Lower lobe of right lung (tissue), 2 donors: ENCODE measurements at places on chromosomes 6 and 20.

DNA sequence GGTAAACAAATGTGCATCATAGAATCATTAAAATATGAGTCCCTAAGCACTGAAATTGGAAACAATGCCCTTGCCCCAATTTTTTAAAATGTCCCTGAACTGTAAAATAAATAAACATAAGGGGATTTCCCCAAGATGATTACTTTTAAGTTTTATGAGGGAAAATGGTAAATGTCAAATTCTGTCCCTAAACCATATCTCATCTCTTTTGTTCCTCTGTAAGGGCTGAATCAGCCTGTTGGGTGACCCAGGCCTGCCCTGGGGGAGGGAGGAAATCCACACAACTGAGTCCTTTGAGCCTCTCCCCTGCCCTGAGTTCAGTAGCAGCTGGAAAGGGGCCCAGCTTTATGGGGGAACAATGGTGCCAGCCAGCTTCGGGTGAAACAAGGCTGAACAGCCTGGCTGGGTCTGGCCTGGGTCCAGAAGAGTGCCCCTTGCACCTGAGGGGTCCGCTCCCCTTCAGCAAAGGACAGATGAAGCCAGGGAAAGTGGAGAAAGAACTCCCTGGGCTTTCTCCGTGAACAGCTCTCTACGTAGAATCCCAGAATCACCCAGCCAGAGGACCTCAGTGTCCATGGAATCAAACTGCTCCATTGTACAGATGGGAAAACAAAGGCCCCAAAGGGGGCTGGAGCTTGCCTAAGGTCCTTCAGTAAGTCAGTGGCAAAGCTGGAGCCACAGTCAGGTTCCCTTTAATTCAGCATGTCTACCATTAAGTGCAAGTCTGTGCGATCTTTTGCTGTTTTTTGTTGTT lies 28.2 kb upstream of the ITCH start:
- no peak for DNase-seq

DNA sequence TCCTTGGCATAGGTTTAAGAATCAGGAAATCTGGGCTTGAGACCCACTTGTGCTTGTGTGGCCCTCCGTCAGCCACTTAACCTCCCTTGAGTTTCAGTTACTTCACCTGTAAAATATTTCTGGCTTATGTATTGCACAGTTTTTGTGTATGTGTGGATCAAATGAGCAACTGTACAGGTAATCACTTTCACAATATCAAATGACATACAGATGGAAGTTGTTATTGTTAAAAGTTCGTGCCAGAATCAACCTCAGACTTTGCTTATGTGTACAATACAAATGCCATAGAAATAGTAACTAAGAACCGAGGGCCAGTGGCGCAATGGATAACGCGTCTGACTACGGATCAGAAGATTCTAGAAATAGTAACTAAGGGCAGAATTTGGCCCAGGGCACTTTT lies 65.6 kb upstream of the KIF13A start:
- DNase-seq: peak; percentile 54

GRCh38 chr20:63848003-63848911 lies 13.0 kb upstream of the ABHD16B start:
- no peak for DNase-seq

DNA sequence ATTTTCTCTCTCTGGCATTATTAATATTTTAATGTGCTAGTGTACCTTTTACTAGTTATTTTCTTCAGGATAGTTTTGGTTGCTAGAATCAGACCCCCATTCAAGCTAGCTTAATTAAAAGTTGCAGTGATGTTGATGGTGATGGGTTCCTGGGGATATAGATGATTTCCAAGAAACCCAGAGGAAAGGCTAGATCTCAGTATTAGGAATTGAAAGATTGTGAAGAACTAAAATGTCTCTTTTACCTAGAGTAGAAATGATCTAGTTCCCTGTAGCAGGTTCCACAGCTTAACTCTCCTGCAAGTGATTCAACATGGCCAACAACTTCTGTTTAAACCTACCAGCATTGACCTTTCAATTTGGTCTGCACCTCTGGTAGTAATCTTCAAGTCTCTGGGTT lies 78.6 kb downstream of the DOK5 start:
- DNase-seq: no peak

GRCh38 chr6:152815230-152815872 lies 64.8 kb downstream of the VIP start:
- DNase-seq: no peak

GRCh38 chr6:19070520-19070919 lies 683.4 kb downstream of the RNF144B start:
- no peak for DNase-seq

GRCh38 chr20:3283222-3283820 lies 44.3 kb upstream of the SLC4A11 start:
- DNase-seq: no peak

- no peak for DNase-seq
Observed at GRCh38 chr20:2610941-2611720, 41.3 kb upstream of the NOP56 start.

- DNase-seq: no peak
Observed at GRCh38 chr20:23374441-23374840, 12.5 kb downstream of the GZF1 start.

DNA sequence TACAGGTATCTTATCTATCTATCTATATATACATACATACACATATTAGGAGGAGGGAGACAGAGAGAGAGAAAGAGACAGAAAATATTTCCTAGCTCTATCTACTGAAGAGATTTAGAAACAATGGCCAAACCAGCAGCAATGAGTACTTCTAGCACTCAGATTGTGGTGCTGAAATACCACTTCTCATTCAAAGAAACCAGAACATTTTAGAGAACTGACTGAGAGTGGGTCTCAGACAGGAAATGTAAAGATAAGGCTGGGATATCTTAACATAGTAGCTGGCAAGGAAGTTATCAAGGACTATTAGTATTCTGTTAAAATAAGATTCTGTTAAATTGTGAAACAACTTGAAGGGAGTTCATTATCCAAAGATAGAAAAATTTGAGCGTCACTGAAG lies 57.0 kb downstream of the DNAAF9 start:
- DNase-seq: no peak

GRCh38 chr6:147260091-147260490 lies 55.9 kb downstream of the STXBP5 start:
- no peak for DNase-seq

DNA sequence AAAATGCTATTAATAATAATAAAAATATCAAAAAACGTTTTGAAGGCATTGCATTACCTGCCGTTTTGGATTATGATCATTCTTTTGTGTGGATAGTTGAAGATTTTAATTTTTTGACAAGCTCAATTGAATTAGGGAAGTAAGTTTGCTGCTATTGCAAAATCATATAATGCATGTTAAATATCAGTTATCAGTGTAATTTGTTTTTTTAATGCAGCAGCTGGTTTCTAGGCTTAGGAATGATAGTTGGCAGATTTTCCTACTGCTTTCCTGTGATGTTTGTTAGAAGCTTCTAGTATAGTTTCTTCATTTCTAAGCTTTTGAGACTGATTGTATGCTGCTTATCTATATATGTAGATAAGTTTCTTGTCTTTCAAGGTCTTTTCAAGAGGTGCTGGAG lies 99.0 kb downstream of the JARID2 start:
- no peak for DNase-seq

DNA sequence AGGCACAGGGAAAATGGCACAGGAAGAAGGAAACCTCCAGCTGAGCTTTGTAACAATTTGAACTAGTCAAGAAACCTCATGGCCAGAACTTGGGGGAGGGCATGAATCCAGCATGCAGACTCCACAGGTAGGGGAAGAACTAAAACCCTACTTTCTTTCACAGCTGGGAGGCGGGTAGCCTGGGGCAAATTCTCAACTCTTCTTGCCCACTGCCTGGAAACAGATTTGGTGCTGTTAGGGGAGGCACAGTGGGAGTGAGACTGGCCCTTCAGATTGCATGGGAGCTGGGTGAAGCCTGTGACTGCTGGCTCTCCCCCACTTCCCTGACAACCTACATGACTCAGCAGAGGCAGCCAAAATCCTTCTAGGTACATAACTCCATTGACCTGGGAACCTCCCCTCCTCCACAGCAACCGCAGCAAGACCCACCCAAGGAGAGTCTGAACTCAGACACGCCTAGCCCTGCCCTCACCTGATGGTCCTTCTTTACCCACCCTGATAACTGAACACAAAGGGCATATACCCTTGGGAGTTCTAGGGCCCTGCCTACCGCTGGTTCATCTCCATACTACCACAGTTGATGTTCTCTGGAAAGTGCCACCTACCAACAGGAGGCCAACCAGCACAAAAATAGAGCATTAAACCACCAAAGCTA lies 37.2 kb upstream of the TRIM27 start:
- no peak for DNase-seq

DNA sequence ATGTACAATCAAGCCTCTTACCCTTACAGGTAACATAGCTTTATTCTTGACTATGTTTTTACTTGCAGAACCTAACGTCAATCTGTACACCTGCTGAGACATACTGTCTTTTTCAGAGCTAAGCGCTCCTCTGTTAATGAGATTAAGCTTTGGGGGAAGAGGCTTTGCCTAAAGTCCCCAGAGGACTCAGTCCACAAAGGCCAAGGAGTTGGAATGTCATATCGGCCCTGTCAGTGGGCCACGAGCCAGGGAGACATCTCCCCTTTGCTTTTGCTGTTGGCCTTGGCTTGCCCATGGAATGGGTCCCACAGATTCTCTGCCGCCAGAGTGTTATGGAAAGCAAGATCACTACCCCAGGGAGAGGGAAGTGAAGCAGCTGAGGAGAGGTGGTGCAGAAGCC lies 64.1 kb upstream of the SOX4 start:
- no peak for DNase-seq

- no peak for DNase-seq
Observed at GRCh38 chr6:67885081-67886033, 749.7 kb upstream of the ADGRB3 start.

- no peak for DNase-seq
Observed at GRCh38 chr6:15335385-15335784, 89.5 kb downstream of the JARID2 start.

- DNase-seq: peak; percentile 67
Observed at GRCh38 chr6:169725125-169726048, 1.1 kb upstream of the PHF10 start.

DNA sequence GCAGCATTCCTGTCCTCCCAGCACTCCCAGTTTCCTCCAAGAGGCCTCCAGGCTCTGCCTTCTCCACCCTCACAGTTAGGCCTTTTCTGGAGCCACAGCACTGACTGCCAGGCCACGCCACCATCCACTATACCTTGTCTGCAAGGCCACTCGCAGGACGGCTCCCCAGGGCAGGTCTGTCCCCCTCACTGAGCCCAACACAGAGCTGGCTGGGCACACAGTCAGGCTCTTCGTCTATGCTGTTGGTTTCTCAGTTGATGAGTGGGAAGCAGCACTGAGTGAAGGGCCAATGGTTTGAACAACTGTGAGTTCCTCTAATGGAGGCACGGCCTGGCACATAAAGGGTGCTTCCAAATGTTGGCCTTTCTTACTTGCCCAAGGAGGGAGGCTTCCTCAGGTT lies 95.2 kb downstream of the GRM4 start:
- DNase-seq: no peak

DNA sequence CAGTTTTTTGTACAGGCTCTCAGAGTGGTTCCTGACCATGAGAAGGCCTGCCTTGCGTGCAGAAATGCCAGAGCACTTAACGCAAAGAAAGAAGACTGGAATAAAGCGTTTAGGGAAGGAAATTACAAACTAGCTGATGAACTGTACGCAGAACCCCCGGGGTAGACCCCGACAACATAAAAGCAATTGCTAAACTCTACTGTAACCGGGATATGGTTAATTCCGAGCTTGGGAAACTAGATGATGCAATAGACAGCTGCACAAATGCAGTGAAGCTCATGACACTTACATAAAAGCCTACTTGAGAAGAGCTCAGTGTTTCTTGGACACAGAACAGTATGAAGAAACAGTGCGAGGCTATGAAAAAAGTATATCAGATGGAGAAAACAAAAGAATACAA lies 35.7 kb downstream of the CITED2 start:
- DNase-seq: no peak

GRCh38 chr20:33373735-33374605 lies 27.3 kb downstream of the CDK5RAP1 start:
- no peak for DNase-seq

- no peak for DNase-seq
Observed at GRCh38 chr20:55934146-55934545, 71.2 kb downstream of the CBLN4 start.

DNA sequence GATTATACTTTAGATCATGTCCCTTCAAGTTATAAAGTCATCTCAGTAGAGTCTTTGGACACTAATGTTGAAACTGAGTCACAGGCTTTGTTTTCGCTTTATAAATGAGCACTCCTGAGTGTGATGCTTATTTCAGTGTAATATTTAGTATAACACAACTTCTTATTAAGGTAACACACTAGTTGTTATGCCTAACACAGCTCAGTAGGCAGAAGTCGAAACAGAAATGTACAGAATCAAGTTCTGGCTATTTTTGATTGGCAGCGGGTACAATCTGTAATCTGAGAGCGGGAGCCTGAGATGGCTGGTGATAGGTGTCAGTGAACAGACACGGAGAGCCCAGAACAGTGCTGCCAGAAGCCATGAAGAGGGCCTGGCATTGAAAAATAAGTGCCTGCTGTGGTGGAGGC lies 11.4 kb downstream of the HECA start:
- no peak for DNase-seq

- DNase-seq: no peak
Observed at GRCh38 chr6:39111280-39111679, 3.7 kb downstream of the SAYSD1 start.

- no peak for DNase-seq
Observed at GRCh38 chr6:87909849-87910248, 137.8 kb upstream of the SPACA1 start.

GRCh38 chr20:62879275-62880146 lies 17.9 kb upstream of the TCFL5 start:
- DNase-seq: no peak

- DNase-seq: no peak
Observed at GRCh38 chr6:37072526-37072925, 67.1 kb downstream of the FGD2 start.

DNA sequence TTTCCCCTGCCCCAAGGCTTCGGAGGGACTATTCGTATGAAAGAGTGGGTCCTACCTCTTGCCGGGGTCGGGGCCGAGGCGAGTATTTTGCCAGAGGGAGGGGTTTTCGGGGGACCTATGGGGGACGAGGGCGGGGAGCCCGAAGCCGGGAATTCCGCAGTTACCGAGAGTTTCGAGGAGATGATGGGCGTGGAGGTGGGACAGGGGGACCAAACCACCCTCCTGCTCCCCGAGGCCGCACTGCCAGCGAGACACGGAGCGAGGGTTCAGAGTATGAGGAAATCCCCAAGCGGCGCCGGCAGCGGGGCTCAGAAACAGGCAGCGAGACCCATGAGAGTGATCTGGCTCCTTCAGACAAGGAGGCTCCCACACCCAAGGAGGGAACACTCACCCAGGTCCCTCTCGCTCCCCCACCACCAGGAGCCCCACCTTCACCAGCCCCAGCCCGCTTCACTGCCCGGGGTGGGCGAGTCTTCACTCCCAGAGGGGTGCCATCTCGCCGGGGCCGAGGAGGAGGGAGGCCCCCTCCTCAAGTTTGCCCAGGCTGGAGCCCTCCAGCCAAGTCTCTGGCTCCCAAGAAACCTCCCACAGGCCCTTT lies 11.3 kb downstream of the PRRC2A start:
- DNase-seq: no peak

DNA sequence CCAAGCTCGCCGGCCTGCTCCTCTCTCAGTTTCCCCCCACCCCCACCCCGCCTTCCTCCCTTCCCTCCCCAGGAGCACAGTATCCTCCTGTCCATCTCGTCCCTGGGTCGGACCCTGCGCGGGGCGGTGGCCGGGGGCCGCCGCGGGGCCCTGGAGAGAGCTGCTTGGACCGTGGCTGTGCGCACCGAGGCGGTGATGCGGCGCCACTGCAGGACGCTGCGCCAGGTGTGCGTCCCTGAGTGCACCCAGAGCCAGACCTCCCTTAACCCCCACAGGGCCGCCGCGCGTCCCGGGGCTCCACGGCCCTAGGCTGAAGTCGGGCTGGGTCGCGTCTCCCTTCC lies 2.2 kb downstream of the C20orf204 start:
- DNase-seq: no peak

- peak; percentile 84 for DNase-seq
Observed at GRCh38 chr6:139029470-139030227, 1.1 kb downstream of the ABRACL start.
